Activated T-helper 1 cell treated with anti-CD3 and anti-CD28 coated beads, Interleukin-2, amount 50 U/mL, for 16 hours (primary cell): ENCODE measurements at places on chromosomes 16 and 17.

GRCh38 chr17:33072421-33073161, 80.9 kb downstream of the SPACA3 start:
- no peak for DNase-seq

DNA sequence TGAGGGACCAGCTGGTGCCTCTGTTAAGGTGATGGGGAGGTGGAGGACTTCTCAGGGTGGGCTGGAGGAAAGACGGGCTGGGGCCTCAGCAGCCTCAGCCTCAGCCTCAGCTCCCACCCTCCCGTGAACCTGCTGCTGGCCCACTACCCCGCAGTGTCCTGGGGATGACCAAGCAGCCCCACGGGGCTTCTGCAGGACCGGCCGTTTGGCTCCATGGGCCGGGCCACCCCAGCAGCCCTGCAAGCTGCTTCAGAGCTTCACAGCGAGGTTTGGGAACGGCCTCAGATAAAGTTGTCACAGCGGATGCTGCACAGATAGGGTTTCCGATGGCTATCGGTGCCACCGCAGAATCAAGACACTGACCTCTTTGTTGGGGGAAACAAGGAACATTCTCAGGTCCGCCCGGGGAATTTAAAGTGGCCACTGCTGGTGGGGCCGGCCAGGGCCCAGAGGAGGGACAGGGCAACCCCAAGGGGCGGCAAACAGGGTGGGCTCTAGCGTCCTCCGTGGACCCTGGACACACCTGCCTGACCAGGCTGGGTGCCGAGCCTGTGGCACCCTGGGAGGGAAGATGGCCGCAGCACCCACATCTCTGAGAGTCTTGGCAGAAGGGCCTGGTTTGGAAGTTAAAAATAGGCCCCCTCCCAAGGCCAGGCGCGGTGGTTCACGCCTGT, 47.8 kb upstream of the ZC3H18 start:
- no peak for DNase-seq

- no peak for DNase-seq
Measured at GRCh38 chr16:49281843-49282642, 405 bp upstream of the CBLN1 start.

- no peak for DNase-seq
Measured at GRCh38 chr16:30666681-30667080, 8.4 kb downstream of the FBRS start.

DNA sequence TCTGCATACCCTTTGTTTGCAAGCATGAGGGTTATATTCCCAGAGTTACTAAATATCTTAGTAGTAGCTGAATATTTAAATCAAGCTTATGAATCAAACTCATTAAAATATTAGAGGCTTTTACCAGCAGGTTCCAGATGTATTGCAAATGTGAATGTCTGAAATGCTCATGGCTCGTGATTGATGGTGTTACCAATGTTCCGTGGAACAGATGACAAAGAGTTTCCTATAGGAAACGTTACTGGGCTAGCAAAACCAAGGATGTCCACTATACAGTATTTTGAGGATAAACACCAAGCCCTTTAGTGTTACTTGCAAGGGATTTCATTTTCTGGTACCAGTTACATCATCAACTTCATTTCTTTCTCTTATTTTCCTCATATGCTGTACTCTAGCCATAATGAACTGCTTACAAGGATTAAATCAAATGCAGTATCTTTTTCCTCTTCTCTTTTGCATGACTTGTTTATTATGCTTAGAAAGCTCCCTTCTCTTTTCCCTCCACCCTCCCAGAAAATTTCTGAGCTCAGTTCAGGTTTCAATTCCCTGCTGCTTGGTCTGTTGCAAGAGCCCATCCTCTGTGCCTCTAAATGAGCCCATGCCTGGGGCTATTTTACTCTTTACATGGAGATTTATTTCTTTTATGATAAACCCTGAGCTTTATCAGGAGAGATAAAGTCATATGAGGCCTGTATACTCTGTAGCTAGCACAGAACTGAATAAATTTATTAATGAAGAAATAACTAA, 1537.1 kb upstream of the GOT2 start:
- no peak for DNase-seq

GRCh38 chr16:55479430-55480140, 587 bp downstream of the MMP2 start:
- no peak for DNase-seq

DNA sequence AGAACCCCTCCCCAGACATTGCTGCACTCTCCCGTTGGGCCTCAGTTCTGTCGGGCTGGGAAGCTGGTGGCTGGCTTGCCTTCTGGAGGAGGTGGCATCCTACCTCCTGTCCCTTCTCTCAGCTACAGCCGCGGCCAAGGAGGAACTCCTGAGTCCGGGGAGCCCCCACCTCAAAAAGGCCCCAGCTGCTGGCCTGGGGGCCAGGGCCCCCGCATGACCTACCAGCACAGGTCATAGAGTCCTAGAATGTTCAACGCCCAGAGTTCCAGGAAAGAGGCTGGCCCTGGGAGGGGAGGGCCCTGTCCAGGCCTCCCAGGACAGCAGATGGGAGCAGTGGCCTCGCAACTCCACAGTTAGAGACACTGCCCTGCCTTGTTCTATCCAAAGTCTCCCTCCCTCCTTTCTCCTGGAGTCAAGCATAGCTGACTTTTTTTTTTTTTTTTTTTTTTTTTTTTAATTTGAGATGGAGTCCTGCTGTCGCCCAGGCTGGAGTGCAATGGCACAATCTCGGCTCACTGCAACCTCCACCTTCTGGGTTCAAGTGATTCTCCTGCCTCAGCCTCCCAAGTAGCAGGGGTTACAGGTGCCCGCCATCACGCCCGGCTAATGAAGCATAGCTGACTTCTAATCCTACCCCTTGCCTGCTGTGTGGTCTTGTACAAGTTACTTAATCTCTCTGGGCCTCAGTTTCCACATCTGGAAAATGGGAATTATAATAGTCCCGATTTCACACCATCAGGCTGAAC, 7.1 kb downstream of the CARHSP1 start:
- no peak for DNase-seq

GRCh38 chr16:61237884-61238485, 798.3 kb downstream of the CDH8 start:
- DNase-seq: no peak

- no peak for DNase-seq
Measured at GRCh38 chr16:23014592-23014991, 134.7 kb downstream of the USP31 start.
